GM03348 (cell line): ENCODE measurements at places on chromosomes 16 and 17.

GRCh38 chr16:53518550-53519416 is 15.8 kb upstream of the AKTIP start:
- DNase-seq: no peak

- DNase-seq: no peak
These were observed 44.6 kb downstream of the GNA13 start for GRCh38 chr17:65011966-65012365.

- no peak for DNase-seq
These were observed 64.2 kb downstream of the GNA13 start for GRCh38 chr17:64992325-64992802.

DNA sequence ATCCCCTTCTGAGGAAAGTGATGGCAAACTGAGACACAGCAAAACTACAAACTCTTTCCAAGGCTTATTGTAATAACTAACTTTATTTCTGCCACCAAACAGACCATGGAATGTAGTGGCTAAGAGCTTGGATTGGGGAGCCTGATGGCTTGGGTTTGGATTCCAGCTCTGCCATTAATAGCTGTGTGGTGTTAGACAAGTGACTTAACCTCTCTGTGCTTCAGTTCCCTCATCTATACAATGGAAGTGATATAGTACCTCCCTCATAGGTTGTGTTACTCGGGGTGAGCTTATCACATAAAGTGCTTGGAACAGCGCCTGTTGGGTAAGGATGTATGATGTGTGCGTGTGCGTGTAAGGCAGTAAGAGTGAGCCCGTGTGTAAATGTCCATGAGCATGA is 5.9 kb upstream of the RNF112 start:
- no peak for DNase-seq

DNA sequence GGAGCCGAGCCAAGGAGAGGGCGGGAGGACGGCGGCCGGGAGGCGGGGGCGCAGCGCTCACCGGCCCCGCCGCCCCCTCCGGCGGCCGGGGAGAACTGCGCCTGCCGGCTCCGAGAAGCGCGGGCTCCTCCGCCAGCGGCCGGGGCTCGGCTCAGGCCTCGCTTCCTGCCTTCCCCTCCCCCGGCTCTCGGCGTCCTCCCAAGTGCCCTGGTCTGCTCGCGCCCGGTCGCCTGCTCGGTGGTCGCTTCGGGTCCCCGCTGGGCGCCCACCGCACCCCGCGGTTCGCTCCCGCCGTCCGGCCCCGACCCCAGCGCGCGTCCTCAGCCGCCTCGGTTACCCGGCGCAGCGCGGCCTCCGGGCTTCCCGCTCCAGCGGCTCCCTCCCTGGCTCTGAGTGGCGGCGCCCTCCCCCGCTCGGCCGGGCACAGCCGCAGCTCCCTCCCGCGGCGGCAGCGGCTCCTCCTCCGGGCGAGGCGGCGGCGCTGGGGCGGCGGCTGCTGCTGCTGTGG is 313 bp downstream of the UBTF start:
- peak; percentile 91 for DNase-seq

DNA sequence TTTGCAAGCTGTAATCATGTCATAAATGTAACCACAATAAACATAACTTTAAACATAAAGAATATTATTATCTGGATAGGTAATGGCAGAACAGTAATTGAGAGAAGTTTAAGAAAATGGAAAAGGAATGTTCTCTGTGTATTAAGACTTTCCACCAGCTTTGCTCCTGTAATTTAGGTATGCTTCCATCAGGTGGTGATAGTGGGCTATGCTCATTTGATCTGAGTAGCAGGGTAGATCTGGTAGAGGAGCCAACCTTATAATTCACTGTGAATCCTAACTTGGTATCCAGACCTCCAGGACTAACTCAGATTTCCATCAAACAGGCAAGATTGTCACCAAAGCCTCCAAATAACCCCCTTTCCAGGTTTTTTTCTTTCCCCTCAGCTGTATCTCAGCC is 137.9 kb upstream of the ZKSCAN2 start:
- no peak for DNase-seq

- peak; percentile 100 for DNase-seq
These were observed at the start of gene CRK for GRCh38 chr17:1455797-1456599. Gene CRK (minus strand): TSS chr17:1456232. CDS start chr17:1456117, 115 bp downstream.

DNA sequence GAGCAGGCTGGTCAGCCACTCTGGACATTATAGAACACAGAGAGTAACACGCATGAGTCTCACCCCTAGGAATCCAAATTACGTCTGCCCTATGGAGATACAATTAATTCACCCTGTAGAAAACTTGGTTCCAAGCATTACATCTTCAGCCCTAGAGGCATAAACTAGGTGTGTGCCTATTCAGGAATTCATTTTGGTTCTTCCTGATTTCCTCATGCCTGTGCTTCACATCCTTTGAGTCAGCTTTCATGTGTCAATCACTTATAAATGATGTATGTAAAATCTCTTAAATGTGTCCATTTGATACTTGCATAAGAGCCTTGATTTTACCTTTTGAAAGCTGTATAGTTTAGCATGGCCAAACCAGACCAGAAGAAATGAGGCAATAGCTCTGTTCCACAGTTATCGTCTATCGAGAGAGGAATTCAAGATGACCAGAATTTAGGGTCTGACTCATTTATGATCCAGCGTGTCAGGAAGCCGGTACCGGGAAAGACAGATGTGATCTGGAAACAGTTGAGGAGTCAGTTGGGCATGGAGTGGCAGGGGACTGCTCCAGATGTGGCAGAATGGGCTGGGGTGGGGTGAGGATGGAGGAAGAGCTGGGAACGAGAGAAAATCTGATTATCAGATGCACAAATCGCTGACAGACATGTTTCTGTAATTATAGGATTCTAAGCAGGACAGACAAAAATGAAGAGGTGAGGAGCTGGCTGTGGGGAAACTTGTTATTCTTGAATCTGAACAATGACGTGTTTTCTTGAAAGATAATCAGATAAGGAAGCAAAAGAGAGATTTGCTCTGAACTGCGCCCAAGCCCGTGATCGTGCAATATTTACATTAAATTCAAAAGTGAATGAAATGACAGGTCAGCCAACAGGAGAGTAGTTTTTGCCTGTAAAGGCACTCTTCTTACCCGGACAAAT is 76.7 kb downstream of the C16orf95 start:
- DNase-seq: peak; percentile 80

DNA sequence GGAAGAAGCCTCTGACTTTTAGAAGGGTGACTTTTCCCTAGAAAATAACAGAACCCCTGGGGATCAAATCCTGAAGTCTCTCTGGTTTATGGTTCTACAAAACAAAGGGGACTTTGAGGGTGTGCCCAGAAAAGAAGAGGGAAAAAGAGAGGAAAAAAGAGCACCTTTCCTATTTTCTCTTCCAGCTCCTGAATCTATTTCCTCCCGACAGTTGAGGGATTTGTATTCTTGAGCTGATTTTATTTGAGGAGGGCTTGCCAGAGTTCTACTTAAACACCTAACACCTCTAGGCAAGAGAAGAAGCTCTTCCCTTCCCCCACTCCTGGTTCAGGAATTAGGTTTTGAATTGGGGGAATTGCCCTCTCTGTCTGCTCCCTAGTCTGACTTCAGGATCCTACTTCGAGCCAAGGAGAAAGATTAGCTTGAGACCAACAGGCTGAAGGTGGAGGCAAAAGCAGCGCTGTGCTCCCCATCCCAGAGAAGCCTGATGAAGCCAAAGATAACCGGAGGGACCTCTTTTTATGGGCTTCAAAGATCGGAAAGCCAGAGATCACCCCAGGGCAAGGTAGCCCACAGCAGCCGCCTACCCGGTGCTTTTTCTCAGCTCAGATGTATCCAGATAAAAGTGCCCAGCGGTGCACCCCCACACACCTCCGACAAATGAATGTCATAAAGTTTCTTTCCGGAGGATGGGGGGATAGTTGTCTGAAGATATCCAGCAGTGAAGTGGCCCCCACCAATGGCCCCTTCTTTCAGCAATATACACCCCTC is 796 bp downstream of the HOXB3 start:
- DNase-seq: no peak

GRCh38 chr16:31071861-31072260 is 2.2 kb downstream of the ZNF668 start:
- peak; percentile 45 for DNase-seq

DNA sequence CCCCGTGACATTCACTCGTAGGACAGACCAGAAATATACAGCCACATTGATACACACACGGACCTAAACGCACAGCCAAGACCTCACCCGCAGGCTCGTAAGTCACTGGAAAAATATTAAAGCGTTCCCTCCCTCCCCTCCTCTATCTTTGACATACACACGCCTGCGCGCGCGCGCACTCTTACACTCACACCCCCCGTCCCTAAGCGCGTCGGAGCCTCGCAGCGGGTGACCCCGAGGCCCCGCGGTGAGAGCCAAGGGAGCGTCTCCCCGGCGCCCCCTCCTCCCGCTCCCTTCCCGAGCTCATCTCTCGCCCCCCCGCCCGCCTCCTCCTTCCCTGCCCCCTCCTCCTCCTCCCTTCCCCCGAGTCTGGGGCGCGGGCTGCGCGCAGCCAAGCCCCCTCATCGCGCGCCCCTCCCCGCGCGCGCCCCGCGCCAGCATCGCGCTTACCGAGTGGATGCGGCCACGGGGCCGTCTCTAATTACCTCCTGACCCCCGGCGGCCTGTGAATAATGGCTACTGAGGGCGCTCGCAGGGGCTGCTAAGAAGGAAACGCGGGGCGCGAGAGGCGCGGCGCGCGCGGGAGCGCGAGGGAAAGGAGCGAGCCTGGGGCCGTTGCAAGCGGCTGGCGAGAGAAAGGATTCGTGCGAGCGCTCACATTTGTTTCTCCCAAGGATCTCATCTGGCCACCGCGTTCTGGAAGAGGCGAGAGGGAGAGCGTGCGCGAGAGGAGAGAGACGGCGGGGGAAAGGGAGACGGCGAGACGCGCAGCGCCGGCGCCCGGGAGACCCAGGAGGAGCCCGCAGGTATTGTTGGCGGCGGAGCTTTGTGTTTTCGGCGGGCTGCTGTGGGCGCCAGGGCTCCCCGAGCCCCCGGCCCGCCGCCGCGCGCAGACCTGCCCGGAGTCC is 42.4 kb downstream of the RAI1 start:
- peak; percentile 81 for DNase-seq

- DNase-seq: no peak
These were observed 49.4 kb downstream of the MYH10 start for GRCh38 chr17:8580952-8581658.

GRCh38 chr16:86978445-86979030 is 338.7 kb downstream of the C16orf95 start:
- no peak for DNase-seq

DNA sequence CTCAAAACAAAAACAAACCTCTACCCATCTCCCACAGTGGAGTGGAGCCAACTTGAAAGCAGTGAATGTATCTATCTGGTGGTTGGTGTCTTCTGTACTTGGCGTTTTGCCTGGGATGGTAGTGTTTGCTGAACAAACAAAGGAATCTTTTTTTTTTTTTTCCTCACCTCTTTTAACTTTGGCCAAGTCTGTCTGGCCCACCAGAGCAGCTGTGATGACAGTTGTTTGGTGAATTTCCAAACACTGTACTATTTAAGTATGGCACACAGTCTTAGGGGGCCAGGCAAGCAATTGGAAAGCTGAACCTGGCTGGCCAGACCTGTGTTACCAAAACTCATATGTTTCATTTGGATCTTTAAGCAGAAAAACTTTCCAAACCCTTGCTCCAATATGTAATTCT is 101.8 kb upstream of the CDH13 start:
- no peak for DNase-seq

DNA sequence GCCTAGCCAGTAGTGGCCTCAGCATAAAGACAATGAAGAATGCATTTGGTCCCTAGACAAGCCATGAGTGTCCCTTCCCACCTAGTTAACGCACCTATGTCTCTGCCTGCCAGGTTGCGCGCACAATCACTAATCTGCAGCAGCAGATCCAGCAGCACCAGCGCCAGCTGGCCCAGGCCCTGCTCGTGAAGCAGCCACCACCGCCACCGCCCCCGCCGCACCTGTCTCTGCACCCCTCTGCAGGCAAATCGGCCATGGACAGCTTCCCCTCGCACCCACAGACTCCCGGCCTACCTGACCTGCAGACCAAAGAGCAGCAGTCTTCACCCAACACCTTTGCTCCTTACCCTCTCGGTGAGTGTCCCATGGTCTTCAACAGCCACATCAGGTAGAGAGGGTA is 41.8 kb downstream of the TMC6 start:
- DNase-seq: no peak

GRCh38 chr17:61406971-61407911 is 7.6 kb downstream of the TBX2 start:
- DNase-seq: no peak

DNA sequence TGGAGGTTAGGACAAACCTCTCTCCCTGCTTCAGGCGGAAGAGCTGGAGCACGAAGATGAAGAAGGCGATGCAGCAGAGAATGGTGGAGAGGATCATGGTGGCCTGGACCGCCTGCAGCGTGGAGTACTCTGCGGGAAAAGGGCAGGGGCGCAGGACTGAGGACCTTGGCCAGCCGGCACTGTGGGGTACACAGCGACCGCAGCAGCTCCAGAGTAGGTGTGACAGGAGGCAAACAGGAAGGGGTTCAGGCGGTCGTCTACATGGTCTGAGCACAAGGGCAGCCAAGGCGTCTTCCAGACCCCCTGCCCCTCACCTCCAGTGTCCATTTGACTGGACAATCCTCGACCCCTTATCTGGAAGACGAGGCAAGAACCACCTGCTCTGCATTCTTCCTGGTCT is 42.5 kb downstream of the EMP2 start:
- no peak for DNase-seq

DNA sequence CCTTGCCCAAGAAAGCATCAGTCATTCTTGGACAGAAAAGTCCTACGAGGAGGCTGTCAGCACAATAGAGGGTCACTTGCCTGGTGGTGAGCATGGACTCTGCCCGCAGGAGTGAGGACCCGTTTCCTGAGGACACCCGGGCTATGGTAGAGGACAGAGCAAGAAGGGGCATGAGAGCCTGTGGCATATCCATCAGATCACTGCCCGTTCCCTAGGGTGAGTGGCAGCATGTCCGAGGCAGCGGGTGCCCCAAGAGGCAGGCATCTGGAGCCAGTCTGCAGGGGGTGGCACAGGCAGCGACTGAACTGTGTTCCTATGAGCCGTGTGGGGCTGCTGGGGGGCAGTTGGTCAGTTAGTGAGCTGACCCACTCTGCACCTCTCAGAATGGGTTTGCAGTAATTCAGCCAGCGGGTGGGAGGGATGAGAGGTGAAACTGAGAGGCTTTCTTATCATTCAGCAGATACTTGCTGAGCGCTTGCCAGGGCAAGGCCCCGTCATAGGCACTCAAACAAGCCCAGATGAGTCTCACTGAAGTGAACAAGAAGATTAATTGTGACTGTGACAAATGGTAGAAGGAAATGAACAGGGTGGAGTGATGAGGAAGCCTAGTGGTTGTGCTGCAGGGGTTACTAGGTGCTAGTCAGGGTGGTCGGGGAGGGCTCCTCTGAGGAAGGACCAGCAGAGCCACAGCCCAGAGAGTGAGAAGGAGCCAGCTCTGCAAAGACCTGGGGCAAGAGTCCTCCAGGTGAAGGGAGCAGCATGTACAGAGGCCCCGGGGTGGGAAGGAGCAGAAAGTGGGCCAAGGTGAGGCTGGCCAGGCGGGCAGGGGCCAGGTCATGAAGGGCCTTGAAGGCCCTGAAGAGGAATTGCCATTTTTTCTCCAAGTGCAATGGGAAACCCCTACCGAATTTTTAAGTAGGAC is 87.9 kb downstream of the CLEC16A start:
- no peak for DNase-seq

DNA sequence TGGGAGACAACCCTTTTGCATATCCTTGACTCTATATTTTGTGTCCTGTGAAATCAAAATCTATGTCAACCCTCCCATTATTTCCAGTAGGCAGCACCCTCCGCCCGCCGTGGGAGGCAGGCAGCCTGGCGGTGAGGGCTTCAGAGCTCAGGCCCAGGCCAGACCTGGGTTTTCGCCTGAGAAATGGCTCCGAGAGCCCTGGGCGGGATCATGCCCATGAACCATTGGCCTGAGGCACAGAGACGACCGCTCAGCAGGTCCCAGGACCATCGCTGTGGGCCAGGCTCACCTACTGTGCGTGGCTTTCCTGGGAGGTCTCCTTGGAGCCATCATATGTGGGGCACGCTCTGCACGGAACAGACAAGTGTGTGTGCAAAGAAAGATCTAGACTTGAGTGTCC is 6.3 kb upstream of the SLC38A8 start:
- no peak for DNase-seq
